Fibroblast of the aortic adventitia (primary cell): ENCODE measurements at places on chromosomes 3 and 15. TPM values are rescaled to one million over a fixed set of nuclear protein-coding genes. Genes with fewer than 3 reads are reported as not detected.

Gene WDR49
- under 0.01 and 0.08 TPM in 2 replicates for total RNA-seq

Gene ROPN1
- not detected in 2 replicates for total RNA-seq

Gene CHCHD4
- total RNA-seq = 3.8 and 12.7 TPM in 2 replicates

Gene HEXA
- total RNA-seq = 89.0 and 210 TPM in 2 replicates

Gene BCHE
- total RNA-seq = 5.7 and 76.2 TPM in 2 replicates

Gene JMJD7
- 3.1 and 6.3 TPM in 2 replicates for total RNA-seq

Gene HIGD2B
- not detected in 2 replicates for total RNA-seq

Gene ROBO2
- under 0.01 and 1.2 TPM in 2 replicates for total RNA-seq

Gene PDCD6IP
- total RNA-seq = 105 and 258 TPM in 2 replicates

Gene NAALADL2
- 11.4 and 54.5 TPM in 2 replicates for total RNA-seq

Gene POLG
- 40.3 and 69.7 TPM in 2 replicates for total RNA-seq

Gene ACTC1
- not detected in 2 replicates for total RNA-seq

Gene IQCB1
- 7.4 and 19.5 TPM in 2 replicates for total RNA-seq

Gene SPINK8
- total RNA-seq = not detected in 2 replicates

Gene BMF
- 2.3 and 10.6 TPM in 2 replicates for total RNA-seq

Gene CYP1A2
- total RNA-seq = not detected in 2 replicates

Gene PLA2G4E
- total RNA-seq = not detected in 2 replicates

Gene GOLGA8S
- total RNA-seq = under 0.01 TPM in 1 of 2 replicates, not detected in the other

Gene FBXL22
- 0.54 and 0.65 TPM in 2 replicates for total RNA-seq

Gene GOLGA6L9
- total RNA-seq = 1.2 and 6.3 TPM in 2 replicates

Gene CLSTN2
- total RNA-seq = 0.82 and 3.2 TPM in 2 replicates

Gene SERINC4
- total RNA-seq = 0.18 TPM in 1 of 2 replicates, not detected in the other

Gene UMPS
- 28.6 and 83.3 TPM in 2 replicates for total RNA-seq

Gene UROC1
- total RNA-seq = not detected in 2 replicates

Gene LYZL4
- not detected in 2 replicates for total RNA-seq

Gene SLC28A1
- total RNA-seq = not detected in 2 replicates

Gene TLE3
- 10.3 and 12.3 TPM in 2 replicates for total RNA-seq

Gene GRK7
- not detected in 2 replicates for total RNA-seq

Gene TUBGCP4
- 7.1 and 10.7 TPM in 2 replicates for total RNA-seq

Gene COL6A6
- total RNA-seq = 18.6 and 20.7 TPM in 2 replicates

Gene RASA2
- total RNA-seq = 25.6 and 28.9 TPM in 2 replicates

Gene CRYGS
- 1.3 TPM in 1 of 2 replicates, not detected in the other for total RNA-seq

Gene BFSP2
- total RNA-seq = not detected in 2 replicates

Gene ROBO1
- 25.3 and 34.2 TPM in 2 replicates for total RNA-seq

Gene MRPL46
- total RNA-seq = 8.5 and 16.4 TPM in 2 replicates

Gene VPS8
- total RNA-seq = 56.6 and 83.7 TPM in 2 replicates

Gene CACNA2D2
- total RNA-seq = not detected in 2 replicates

Gene STRIT1
- not detected in 2 replicates for total RNA-seq

Gene ZBTB20
- 35.7 and 47.2 TPM in 2 replicates for total RNA-seq

Gene CPA3
- total RNA-seq = 0.18 and 1.6 TPM in 2 replicates

Gene MGA
- 49.2 and 64.6 TPM in 2 replicates for total RNA-seq

Gene CNTN3
- total RNA-seq = 0.74 and 2.4 TPM in 2 replicates

Gene SCN11A
- under 0.01 and 0.25 TPM in 2 replicates for total RNA-seq

Gene P2RY14
- total RNA-seq = 0.41 TPM in 1 of 2 replicates, not detected in the other
